ENCODE measurements at places on chromosomes 1 and 21.
A peak's percentile ranks its signal among the peaks of the same experiment; 100 is the strongest.

DNA sequence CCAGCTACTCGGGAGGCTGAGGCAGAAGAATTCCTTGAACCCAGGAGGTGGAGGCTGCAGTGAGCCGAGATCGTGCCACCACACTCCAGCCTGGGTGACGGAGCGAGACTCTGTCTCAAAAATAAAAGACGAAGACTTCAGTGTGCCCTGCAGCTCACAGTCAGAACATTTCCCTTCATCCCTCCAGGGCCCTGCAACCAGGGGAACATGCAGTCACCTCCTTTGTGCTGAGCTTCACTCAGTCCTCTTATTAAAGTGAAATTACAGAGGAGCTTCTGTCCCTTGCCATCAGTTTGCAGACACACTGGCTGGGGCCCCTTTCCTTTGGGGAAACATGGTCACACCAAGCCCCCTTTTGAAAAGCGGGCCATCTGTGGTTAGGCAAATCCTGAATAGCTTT lies 24.2 kb downstream of the FHAD1 start:
- no peak for DNase-seq

DNA sequence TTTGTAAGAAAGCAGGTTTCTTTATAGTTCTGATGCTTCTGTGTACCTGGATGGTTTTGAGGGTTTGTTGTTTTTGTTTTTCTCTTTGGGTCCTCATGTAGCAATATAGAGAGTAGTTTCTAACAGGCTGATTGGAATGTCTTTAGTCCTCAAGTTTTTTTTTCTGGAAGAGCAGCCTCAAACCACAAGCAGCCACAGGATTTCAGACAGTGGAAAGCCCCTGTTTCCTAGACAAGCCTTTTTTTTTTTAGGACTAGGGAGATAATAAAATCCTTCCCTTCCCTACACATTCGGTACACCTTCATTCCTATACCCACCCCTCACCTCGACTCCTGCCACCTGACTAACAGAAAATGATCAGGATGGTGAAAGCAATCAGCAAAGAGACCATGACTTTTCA lies 47.6 kb downstream of the ACP6 start:
- DNase-seq: no peak

DNA sequence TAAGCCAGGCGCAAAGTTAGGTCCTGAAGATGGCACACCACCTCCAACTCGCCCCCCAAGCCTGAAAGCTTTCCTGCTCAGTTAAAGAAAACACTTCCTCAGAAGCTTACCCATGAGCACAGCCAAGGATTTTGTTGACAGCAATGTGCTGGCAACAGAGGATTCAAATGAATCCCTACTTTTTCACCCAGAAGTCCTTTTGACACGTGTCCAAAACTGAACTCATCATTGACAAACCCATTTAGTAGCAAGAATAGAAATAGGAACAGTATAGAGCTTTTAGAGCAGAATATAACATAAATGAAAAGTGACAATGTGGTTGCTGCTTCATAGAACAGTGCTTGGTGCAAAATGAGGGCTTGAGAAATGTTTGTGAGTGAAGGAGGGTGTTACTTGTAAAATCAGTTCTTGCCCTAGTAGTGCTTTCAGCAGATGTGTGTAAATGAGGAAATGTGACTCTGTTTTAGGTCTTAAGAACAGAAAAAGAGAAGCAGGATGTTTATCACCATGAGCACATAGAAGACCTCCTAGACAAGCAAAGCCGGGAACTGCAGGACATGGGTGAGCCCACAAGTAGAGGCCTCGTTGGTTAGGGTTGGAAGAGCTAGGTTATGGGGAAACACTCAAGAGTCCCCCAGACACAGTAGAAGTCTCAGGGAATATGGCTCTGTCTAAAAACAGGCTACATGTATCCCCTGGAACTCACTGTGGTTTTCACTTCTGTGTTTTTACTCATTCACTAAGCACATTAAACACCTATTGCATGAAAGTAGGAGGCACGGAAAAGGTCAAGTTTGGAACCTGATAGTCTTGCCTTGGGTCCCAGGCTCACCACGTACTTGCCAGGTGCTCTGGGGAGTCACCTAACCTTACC lies 48.6 kb upstream of the TMEM125 start:
- no peak for DNase-seq

DNA sequence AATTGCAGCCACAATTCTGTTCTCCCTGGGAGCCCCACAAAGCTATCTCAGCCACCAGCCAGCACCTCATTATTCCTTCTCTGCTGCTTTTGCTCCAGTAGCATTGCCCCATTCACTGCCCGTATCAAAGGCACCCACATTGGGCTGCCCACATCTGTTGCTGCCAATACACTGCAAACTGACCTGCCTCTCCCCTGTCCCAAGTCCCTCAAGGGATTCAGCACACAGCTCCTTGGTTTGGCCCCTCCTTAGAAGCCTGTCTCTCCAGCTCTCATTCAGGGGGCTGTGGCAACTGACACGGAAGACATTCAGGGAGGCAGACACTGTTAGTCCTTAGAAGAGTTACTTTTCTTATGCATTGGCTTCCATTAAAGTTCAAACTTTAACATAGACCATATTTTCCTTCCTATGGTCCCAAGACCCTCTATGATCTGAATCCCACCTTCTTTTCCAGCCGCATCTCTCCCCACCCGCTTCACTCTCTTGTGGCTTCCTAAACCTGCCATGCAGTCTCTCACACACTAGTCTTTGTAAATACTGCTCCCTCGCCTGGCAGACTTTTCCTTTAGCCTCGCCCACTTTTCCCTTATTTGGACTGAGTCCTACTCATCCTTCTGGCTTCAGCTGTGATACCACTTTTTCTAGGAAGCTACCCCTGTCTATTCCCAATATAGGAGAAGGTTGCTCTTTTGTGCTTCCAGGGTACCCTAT lies 19.3 kb upstream of the KLHDC8A start:
- DNase-seq: no peak

- DNase-seq: no peak
Measured at GRCh38 chr1:114250683-114251572, 97.3 kb upstream of the SYT6 start.

DNA sequence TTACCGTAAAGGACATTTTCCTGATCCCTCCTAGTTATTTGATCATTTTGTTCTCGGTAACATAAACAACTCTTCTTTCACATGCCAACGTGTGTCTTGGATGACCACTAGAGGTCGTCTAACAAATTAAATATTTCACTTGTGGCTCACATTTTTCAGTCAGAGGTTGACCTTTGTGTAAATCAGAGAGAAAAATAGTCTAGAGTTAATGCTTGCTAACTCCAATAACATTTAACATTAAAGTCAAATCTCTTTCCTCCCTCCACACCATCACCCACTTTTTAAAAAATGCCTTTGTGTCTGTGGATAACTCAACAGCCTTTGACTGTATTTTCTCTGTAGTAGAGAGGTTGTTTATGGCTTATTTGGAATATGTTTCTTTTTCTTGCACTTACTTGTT lies 220.5 kb upstream of the B3GALT2 start:
- no peak for DNase-seq

DNA sequence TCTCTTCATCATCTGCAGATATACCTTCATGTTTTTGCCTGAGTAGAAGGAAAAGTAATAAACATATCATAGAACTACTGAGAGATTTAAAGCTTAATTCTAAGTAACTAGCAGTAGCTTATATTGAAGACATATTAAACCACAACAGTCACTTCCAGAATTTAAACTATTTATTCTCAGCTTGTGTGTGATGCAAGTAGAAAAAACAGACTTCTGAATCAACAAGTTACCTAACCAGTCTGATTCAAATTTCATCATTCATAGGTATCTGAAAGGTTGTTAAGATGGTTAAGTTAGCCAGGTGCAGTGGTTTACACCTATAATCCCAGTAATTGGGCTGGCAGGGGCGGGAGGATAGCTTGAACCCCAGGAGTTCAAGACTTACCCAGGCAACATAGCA lies 41.9 kb downstream of the SPAG17 start:
- DNase-seq: no peak

GRCh38 chr1:229856009-229856650 lies 210.9 kb upstream of the GALNT2 start:
- no peak for DNase-seq

DNA sequence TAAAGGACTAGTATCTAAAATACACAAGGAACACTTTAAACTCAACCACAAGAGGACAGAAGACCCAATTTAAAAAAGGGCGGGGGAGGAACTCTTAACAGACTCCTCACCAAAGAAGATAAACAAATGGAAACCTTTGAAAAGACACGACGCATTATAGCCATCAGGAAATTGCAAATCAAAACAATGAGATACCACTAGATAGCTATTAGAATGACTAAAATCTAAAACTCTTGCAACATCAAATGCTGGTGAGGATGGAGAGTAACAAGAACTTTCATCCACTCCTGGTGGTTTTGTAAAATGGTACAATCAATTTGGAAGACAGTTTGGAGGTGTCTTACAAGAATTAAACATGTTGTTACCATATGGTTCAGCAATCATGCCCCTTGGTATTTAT lies 708.2 kb downstream of the BRINP3 start:
- no peak for DNase-seq

- DNase-seq: no peak
Measured at GRCh38 chr1:55826381-55827080, 611.4 kb upstream of the USP24 start.

- DNase-seq: no peak
Measured at GRCh38 chr1:230972855-230973271, 5.8 kb downstream of the TTC13 start.

GRCh38 chr1:56123421-56123820 lies 455.9 kb downstream of the PLPP3 start:
- DNase-seq: no peak

- DNase-seq: no peak
Measured at GRCh38 chr1:155002464-155003226, at the start of gene ZBTB7B. ZBTB7B (plus strand) TSS chr1:155002802; CDS start chr1:155014661, 11,859 bp downstream.

- DNase-seq: no peak
Measured at GRCh38 chr21:42161956-42162681, 56.8 kb upstream of the ABCG1 start.

DNA sequence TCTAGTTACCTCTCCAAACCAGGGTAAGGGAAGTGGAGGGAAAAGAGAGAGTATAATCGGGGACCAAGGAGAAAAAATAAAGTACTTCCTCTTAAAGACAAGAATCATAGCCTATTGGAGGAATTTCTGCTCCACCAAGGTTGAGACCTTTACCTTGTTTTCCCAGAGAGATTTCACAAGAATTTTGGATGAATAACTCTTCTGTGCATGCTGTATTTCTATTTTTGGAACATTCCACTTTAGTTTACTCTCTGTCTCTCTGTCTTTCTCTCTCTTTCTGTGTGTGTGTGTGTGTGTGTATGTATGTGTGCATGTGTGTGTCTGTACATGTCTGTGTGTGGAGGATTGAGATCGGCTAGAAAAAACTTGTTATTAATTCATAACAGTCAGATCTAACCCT lies 318.4 kb upstream of the RGS18 start:
- DNase-seq: no peak

GRCh38 chr1:75134647-75135572 lies 722 bp downstream of the LHX8 start:
- no peak for DNase-seq

DNA sequence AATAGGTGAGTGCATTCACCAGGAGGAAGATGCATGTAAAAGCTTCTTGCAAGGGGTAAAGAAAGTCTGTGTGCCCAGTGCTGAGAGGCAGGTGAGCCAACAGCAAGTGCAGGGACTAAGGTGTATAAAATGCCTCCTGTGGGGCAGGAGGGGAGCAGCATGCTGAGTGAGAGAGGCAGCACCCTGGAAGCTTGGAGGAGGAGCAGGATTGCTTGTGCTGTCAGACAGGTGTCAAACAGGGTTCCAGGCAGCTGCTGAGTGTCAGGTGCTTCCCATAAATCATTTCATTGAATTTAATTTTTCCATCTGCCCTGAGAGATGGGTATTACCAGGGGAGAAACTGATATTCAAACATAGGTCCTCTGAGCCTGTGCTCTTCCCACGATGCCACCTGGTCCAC lies 13.9 kb downstream of the BSND start:
- peak; percentile 30 for DNase-seq

DNA sequence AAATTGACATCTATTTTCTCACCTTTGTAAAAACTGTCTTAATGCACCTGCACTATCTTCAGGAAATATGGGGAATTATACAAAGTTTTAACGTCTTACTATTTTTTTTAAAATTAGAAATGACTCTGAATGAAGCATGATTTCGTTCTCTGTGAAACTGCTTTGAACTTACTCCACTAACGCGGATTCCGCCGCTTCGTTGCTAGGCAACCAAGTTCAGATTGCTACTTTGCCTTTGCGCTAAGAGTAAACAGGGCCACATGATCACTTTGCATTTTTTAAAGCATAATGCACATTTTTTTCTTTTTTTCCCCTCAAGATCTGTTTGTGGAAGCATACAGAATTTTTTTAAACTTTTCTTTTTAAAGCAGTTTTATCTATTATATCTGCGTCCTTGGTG lies 690.5 kb downstream of the BRINP3 start:
- DNase-seq: no peak

DNA sequence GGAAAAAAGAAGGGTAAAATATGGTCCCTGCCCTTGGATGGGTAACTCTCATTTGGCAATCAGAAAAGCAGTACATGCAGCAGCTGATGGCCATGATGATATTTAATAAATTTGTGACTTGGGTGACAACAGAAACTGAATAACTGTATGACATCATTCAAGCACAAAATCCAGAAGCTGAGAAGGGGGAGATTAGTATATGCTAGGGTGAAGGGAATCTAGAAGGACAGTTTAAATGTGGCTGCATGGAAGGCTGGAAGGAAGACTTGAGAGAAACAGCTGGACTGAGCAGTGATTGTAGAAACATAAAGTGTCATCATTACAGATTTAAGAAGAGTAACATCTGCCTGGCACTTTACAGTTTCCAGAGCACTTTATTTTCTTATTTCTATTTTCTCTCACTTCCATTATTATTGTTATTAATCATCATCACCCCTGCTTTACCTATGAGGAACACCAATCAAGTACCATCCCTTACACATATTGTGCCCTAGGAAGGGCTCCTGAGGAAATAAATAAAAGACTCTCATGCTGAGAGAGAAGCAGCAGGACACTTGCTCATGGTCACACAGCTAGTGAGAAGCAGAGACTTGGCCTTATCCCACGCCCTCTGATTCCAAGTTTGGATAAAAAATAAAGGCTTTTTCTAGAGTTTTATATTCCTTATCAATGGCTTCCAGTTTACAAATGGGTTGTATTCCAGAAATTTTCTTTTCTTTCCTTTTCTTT lies 207.2 kb downstream of the PBX1 start:
- DNase-seq: no peak

DNA sequence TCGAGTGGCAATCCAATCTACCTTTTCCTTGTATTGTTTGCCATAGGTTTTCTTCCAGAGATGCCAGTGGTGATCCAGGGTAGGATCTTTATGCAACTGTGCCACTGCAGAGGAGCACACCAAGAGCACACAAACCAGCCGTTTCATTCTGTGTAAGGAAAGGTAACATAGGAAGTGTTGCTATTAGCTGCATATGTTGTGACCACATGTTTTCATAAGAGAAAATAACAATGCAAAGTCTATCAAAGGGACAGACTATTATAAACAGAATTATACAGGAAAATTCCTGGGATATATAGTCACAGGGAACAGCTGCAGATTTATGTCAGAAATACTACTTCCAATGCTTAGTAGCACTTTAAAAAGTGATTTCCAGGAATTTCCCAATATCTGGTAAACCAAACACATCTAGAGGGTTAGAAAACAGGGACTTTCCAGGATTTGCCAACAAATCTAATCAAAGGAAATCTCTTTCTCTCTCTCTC lies 919 bp downstream of the CTSS start:
- no peak for DNase-seq

Data from NCI-H1436 treated with DMSO at 0.1 percent for 48 hours (cell line).